Fibroblast of skin of scalp (primary cell): ENCODE measurements at places on chromosomes 2 and 18.

DNA sequence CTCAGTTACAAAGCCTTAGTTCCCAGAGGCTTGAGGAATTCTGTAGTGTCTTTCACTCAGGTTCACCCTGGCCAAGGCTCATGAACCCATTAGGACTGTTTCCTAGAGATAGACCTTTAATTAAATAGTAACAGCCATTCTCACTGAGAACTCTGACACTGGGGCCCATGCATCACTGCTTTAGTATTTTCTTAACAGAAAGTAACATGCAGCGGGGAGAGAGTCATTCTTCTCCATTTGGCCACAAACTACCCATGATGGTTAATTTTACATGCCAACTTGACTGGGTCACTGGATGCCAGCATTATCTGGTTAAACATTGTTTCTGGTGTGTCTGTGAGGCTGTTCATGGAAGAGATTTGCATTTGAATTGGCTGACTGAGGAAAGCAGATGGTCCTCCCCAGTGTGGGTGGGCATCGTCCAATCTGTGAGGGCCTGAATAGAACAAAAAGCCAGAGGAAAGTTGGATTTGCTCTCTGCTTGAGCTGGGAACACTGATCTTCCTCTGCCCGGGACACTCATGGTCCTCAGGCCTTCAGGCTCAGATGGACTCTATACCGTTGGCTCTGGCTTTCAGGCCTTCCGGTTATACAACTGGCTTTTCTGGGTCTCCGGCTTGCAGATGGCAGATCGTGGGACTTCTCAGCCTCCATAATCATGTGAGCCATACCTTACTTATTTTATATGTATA lies 5.6 kb upstream of the CPLX4 start:
- DNase-seq: peak; percentile 49

- peak; percentile 77 for DNase-seq
Observed at GRCh38 chr2:191899410-191899809, 52.5 kb upstream of the CAVIN2 start.

GRCh38 chr2:37441055-37441454 lies 96.6 kb downstream of the QPCT start:
- no peak for DNase-seq

DNA sequence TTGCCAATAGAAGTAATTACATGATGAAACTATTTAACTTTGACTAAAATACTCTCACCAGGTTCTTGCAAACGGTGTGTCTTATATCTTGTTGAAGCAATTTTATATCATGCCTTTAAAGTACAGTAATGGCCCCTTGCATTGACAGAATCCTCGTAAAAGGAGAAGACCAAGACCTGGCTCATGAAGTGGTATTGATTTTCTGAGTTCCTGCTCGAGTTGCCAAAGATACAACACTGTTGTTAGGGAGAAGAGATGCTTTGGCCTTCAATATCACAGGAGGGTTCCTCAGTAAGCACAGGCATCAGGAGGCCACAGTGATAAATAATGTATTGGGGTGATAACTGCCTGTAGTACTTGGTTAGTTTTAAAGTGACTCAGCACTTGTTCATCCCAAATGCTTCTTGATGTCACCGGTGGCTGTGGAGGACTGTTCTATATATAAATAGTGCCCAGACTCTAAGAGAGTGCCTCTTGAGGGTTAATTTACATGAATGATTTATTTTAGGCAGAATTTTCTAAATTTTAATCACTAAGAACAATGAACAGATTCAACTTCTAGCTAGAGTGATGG lies 571.7 kb upstream of the FANCL start:
- no peak for DNase-seq

DNA sequence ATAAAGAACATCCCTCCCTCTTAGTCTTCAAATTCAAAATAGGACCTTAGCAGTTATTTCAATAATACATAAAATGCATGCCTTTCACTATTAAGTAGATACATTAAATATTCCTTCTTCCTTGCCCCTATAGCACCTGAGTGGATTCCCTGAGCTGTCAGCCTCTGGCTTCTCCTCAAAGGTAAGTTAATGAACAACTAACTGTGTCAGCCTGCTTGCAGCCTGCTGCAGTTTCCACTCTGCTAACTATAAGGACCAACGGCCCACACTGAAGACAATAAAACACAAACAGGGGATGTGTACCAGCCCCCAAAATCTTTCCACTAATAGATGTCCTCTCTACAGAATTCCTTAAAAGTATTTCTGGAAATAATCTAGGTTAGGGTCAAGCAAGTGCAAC lies 5.0 kb downstream of the KCTD1 start:
- DNase-seq: no peak

DNA sequence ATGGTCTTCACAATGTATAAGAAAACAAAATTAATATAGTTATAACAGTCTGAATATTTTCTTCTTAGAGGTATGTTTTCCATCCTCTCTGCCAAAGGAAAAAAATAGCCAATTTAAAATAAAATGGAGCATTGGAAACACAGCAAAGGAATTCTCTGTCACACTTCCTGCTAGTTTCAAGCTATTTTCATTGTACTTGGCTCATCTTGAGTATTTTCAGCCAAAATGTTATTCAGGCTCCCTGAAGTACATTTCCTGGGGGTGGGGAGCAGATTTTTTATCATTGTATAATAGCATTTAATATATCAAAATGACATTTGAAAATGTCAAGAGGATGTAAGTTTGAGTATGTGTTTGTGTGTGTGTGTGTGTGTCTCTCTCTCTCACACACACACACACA lies 463.6 kb upstream of the REG3G start:
- DNase-seq: no peak

- no peak for DNase-seq
Observed at GRCh38 chr2:30801821-30802455, 5.3 kb downstream of the CAPN13 start.

GRCh38 chr2:192090911-192091310 lies 103.8 kb downstream of the TMEFF2 start:
- DNase-seq: no peak

DNA sequence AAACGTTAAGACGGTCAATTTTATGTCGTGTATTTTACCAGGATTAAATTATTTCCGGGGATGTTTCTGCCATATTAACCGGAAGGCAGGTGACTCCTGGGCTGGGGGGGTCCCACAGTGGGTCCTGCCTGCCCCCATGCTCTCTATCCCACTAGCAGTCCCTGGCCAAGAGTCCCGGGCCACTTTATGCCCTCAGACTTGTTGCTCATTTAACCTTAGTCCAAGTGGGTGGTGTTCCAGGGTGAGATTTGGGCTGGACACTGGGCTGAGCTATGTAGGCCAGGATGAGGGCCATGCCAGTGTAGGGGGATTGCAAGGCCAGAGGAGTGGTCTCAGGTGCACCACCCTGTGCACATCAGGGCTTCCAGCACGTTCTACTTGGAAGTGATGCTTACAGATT lies 24.1 kb downstream of the TWIST2 start:
- no peak for DNase-seq

DNA sequence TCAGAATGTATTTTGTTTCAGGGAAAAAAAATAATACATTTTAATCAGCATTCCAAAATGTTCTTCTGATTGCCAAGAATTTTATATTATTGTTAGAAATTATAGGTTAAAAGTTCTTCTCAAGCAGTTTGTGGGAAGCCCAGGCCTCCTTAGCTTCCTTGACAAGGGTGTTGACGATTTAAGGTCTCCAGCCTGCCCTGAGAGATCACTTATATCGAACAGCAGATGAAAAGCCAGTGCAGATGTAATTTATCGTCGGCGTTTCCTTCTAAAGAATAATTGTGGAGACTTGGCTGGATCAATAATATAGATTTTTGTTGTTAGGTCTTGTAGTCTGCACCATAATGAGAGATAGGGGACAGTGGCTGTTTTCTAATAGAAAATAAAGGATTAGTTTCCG lies 280.6 kb downstream of the ZNF407 start:
- no peak for DNase-seq

- DNase-seq: no peak
Observed at GRCh38 chr2:1674276-1674675, 70.0 kb downstream of the PXDN start.

DNA sequence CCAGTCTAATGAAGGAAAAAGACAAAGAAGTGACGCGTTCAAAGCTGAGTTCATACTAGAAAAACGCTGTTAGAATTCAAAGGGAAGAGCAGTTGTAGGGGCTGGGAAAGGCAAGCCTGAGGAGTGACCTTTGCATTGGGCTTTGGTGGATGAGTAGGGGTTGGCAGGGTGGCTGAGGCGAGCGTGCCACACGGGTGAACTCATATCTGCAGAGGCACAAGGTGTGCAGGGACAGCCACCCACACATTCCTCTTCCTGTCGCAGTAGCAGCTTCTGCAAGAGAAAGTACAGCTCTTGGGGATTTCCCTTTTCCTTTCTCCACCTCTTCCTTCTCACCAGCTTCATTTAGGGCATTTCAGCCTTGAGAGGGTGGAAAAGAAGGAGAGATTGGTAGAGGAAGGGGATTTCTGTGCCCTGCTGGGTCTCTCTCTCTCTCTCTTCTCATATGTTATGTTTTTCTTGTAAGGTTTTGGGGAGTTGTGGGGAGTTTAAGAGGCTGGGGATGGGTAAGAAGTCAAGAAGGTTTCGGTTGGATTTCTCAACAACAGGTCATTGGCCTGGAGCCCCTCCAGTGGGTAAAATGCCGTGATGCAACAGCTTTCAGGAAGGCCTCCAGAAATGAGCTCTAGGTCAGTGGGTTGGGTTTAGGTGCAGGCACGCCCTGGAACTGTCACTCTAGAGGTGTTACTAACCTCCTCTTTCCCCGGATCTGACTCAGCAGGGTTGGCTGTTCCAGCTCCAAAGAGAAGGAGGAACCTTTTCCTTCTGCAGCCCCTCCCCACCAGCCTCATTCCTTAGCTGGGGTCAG lies 40.1 kb downstream of the ODC1 start:
- DNase-seq: no peak

DNA sequence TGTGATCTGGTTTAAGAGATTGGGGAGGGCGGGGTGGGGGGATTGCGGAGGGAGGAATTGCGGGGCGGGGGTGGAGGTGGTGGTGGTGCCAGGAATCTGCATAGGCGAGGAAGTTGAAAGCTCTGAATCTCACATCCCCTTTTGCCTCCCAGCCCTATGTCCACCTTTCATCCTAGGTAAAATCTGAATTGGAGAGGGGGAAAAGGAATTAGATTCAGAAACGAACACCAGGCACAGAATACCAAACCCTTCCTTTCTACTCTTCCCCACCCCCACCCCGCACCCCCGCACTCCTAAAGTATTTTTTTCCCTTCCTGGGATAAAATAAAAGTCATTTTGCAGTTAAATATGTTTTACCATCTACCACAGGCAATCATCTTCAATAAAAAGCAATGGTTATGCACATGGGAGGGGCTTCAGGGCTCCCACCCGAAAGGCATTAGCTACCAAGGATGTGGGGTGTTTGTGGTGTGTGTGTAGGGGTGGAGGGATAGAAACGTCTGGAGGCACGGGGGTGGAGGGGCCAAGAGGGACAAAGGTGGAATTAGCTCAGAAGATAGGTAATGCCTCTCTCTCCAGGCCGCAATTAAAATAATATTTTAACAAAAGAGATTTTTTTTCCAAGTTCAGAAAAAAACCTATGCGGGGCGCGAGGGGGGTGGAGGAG lies 1.8 kb downstream of the IGFBP5 start:
- no peak for DNase-seq

GRCh38 chr18:74528478-74528877 lies 5.8 kb upstream of the CNDP1 start:
- DNase-seq: no peak

DNA sequence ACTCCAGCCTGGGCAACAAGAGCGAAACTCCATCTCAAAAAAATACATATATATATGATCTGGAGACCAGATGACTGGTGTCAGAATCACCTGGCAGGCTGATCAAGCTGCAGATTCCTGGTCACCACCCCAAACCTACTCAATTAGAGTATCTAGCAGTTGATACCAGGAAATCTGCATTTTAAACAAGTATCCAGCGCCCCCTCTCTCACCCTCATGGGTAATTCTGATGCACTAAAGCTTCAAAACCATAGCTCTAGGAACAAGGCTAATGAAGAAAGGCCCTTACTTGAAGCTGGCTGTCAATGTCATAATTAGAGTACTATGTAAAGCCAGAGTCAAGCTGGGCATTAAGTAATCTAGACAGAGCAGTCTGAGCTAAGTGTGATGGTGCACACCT lies 25.0 kb upstream of the PCBP1 start:
- no peak for DNase-seq

GRCh38 chr2:241649404-241649803 lies 11.9 kb downstream of the ATG4B start:
- DNase-seq: no peak

DNA sequence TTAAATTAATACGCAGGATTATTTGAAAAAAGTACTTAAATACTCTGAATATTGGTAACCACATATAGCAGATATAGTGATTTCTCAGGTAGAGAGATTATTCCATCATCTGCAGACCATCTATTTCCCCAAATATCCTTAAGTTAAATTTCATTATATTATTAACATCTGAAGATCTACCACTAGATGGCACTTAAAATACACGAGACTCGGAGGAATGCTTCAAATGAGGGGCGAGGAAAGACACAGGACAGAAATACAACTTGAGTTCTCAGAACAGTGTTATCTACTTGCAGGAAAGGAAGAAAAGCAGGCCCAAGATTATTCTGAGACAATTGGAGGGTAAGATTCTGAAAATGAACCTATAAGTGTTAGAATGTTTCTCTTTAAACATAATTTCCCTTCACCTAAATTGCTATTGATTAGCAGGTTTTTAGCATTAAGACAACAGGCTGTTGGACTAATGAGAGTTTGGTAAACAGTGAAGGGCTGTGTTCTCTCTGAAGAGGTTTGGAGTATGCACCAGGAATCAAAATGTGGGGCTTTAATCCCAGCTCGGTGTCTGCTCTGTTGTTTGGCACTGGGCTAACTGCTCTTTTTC lies 76.9 kb upstream of the GCFC2 start:
- peak; percentile 40 for DNase-seq
